ENCODE measurements at places on chromosomes 13 and 19. TPM values are rescaled to one million over a fixed set of nuclear protein-coding genes. Genes with fewer than 3 reads are reported as not detected.
A peak's percentile ranks its signal among the peaks of the same experiment; 100 is the strongest.

The TEX26 gene
- not detected for total RNA-seq

The SRRM5 gene
- total RNA-seq: 0.32 TPM

The TBXA2R gene
- total RNA-seq: 2.9 TPM

The HSH2D gene
- not detected for total RNA-seq

The KIR3DL1 gene
- not detected for total RNA-seq

The STARD13 gene
- 47.7 TPM for total RNA-seq

The SYNE4 gene
- total RNA-seq: 0.62 TPM

The NXNL1 gene
- not detected for total RNA-seq

The CYP2S1 gene
- total RNA-seq: 4.5 TPM

- DNase-seq: no peak
These were observed 7.4 kb downstream of the ZNF223 start for GRCh38 chr19:44059229-44059628.

DNA sequence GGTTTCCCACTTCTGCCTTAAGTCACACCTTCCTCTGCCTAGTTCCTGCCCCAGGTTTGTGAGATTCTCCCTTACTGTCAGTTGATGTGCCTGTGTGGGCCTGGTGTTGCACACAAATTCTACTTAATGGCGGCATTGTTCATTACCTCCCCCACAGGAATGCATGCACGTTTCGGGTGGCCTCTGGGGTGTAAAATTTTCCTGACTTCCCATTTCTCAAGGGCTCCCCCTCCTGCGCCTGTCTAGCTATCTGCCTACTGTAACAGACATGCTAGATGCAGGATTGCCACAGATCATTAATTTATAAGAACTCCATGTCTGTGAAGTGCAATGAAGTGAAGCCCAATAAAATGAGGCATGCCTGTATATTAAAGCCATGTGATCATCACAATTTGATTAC lies 1466.3 kb downstream of the PCDH9 start:
- no peak for DNase-seq

DNA sequence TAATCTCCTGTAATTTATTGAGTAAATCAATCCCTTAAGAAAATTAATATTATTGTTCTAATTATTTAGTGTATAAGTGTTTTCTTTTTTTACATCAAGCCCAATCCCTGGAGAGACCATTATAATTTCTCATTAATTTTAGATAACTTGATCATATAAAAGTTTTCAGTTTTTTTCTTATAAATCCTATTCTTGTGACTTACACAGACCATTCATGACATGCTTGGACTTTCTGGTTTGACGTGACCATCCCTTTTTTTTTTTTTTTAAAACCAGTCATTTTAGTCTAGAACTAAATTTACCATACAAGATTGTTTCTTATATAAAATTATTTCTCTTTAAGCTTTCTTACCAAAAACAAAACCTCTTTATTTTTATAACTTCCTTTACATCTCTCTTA lies 5.4 kb upstream of the MTRF1 start:
- DNase-seq: peak; percentile 20

- DNase-seq: peak; percentile 41
These were observed 14.9 kb upstream of the IL4I1 start for GRCh38 chr19:49911381-49912145.

DNA sequence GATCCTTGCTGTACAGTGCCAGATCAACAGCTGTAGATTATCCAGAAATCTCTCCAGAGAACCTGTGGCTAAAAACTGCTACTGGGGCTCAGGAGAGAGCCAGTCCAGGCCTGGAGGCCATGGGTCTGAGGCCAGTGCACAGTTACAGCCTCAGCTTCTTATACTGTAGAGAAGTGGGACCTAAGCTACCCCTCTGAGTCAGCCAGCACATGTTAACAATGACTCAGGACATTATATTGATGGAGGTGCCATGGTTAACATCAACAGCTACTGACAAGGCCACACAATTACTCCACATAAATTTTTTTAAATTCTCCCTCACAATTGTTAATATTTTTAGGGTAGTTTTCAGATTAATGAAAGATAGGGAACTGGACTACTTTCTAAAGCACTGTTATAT lies 138.5 kb downstream of the RBM26 start:
- DNase-seq: no peak

- no peak for DNase-seq
These were observed 415.8 kb upstream of the KLF12 start for GRCh38 chr13:74550039-74550438.

DNA sequence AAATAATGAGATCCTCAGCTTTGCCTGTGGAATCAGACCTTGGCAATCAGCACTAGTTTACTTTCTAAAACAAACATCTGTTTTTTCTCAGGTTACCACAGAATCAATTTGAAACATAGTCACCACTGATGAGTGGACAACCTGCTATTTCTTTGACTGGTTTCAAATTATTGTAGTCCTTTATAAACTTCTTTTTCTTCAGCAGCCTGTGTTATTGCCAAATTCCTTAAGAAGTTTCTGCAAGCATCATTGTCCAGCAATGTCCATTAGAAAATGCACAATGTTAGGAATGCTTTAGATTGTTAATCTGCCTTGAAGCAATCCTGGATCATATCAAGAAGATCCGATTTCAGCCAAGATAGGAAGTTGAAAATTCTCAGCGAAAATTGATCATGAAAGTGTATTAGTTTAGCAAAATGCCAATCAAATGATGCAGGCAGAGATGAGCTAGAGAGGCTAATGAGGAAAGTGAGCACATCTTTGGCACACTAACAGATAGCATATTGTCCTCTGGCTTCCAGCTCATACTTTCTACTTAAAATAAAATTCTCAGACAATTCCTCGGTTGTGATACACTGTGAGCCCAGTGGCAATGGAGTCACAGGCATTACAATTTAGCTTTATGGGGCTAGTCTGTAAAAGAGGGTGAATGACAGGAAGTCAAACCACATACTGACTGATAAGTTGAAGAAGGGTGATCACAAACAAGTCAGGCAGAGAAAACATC lies 270.6 kb downstream of the SLITRK6 start:
- DNase-seq: no peak

- DNase-seq: no peak
These were observed 69.9 kb downstream of the SLAIN1 start for GRCh38 chr13:77767413-77767812.

DNA sequence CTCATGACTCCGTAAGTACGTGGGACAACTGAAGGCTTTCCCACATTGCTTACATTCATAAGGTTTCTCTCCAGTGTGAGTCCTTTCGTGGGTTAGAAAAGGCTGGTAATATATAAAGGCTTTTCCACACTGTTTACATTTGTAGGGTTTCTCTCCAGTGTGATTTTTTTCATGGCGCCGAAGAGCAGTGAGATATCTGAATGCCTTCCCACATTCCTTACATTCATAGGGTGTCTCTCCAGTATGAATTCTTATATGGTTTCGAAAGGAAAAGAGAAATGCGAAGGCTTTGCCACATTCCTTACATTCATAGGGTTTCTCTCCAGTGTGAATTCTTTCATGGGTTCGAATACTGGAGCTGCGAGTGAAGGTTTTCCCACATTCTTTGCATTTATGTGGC lies 29.5 kb downstream of the ZNF490 start:
- DNase-seq: no peak

GRCh38 chr19:56942756-56943155 lies 102.2 kb upstream of the PEG3 start:
- DNase-seq: peak; percentile 8

GRCh38 chr19:3433313-3433712 lies 47.0 kb downstream of the SMIM24 start:
- DNase-seq: no peak

GRCh38 chr13:109870274-109870673 lies 83.9 kb upstream of the IRS2 start:
- DNase-seq: no peak

DNA sequence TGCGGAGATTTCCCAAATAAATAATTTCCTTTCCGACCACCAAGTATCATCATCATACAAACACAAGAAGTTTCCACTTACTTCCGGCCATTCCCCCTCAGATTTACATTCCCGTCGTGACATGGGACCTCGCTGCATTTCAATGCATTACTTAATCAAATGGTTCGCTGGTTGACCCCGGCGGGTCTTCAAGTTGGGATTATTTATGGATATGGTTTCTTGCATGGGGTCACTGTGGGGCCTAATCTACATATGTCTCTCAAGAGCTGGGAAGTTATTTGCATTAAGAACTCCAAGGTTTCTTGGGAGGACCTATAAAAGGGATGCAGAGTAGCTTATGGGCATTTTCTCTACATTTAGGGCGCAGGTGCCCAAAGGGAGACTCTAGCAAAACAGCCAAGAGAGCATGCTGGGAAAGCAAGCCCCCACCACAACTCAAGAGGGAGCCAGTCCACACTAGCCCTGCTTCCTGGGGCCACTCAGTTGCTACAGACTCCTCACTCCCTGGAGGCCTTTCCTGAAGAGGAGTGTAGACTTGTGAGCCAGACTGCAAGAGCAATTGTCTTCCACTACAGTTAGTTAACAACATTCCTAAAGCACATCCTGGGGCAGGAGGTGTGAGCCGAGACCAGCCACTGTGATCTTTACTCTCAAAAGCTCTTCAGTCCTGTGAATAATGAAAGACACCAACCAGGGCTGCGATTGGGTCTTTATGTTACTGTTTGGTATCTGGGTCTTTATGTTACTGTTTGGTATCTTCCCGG lies 125.3 kb downstream of the KATNAL1 start:
- no peak for DNase-seq

- no peak for DNase-seq
These were observed 172.0 kb downstream of the DLEU7 start for GRCh38 chr13:50671497-50671850.

DNA sequence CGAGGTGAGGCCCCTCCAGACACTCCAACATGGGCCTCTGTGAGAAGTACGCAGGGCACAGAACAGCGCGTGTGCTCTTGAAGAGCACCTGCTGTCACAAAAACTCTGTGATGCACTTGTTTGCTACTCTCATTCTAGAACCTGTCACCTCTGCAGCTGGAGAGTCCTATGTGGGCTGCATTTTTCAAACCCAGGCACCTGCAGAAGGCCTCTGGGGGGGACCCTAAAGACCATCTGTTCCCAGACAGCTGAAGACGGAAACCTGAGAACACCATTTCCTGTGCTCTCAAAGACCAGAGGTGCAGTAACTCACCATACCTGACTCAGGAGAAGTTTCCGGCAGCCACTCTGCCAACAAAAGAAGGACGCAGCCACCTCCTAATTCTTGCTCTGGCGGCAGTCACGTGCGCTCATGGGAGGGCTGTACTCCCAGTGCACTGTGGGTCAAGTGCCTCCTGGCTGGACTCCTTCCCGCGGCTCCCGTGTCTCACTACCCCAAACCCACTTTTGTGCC lies 28.1 kb downstream of the RANBP3 start:
- no peak for DNase-seq

DNA sequence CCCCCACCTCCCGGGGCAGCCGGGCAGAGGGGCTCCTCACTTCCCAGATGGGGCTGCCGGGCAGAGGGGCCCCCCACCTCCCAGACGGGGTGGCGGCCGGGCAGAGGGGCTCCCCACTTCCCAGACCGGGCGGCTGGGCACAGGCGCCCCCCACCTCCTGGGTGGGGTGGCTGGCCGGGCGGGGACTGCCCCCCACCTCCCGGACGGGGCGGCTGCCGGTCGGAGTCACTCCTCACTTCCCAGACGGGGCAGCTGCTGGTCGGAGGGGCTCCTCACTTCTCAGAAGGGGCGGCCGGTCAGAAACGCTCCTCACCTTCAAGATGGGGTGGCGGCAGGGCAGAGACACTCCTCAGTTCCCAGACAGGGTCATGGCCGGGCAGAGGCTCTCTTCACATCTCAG lies 43.9 kb downstream of the ZNF730 start:
- no peak for DNase-seq

- no peak for DNase-seq
These were observed 74.6 kb upstream of the MEDAG start for GRCh38 chr13:30831515-30831914.

- no peak for DNase-seq
These were observed 463.5 kb downstream of the GPC6 start for GRCh38 chr13:93690139-93690538.

DNA sequence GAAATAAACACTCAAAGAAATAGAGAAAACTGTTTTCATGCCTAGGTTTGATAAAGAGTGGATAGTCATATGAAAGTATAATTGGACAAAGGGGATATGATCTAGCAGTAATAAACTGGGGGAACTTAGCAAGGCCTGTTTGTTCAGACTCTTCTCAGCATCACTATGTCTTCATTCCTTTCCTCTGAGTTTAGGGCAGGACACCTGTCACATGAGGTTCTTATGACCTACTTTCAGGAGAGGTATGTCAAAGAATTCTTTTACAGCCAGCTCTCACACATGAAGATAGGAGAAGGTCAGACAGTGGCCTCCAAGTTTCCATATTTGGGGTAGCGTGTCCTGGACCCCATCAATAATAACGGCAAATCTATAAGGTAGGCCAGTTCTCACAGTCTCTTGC lies 11.4 kb upstream of the RFXAP start:
- DNase-seq: no peak

GRCh38 chr13:48775285-48775684 lies 121.6 kb downstream of the CYSLTR2 start:
- DNase-seq: no peak

DNA sequence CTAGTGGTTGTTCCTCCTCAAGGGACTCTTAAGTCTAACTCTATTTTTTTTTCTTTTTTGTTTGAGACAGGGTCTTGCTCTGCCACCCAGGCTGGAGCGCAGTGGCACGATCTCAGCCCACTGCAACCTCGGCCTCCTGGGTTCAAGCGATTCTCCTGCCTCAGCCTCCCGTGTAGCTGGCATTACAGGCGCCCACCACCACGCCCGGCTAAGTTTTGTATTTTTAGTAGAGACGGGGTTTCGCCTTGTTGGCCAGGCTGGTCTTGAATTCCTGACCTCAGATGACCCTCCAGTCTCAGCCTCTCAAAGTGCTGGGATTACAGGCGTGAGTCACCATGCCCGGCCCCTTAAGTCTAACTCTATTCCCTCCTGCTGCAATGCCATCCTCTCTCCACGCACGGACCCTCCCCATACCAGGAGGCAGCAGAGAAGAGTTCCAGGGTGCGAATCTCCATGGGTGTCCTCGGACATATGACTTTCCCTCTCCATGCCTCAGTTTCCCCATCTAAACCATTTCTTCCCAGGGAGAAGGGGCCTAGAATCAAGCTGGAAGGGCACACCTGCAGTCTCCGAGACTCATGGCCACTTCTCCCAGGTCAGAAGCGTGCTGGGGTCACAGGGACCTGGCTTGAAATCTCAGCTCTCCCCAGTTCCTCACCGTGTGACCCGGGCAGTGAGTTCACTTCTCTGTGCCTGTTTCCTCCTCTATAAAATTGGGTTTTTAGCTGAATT lies 6.0 kb upstream of the BCL3 start:
- DNase-seq: peak; percentile 34

- DNase-seq: no peak
These were observed 1015.7 kb downstream of the EFNB2 start for GRCh38 chr13:105519771-105520170.

GRCh38 chr13:93226623-93227279 lies at the start of gene GPC6:
GPC6 (plus strand) TSS chr13:93226807.
- DNase-seq: no peak
